ENCODE measurements at places on chromosomes 2 and 18. TPM values are rescaled to one million over a fixed set of nuclear protein-coding genes. Genes with fewer than 3 reads are reported as not detected.

PSMA8 gene
- total RNA-seq, result not detected

DNA sequence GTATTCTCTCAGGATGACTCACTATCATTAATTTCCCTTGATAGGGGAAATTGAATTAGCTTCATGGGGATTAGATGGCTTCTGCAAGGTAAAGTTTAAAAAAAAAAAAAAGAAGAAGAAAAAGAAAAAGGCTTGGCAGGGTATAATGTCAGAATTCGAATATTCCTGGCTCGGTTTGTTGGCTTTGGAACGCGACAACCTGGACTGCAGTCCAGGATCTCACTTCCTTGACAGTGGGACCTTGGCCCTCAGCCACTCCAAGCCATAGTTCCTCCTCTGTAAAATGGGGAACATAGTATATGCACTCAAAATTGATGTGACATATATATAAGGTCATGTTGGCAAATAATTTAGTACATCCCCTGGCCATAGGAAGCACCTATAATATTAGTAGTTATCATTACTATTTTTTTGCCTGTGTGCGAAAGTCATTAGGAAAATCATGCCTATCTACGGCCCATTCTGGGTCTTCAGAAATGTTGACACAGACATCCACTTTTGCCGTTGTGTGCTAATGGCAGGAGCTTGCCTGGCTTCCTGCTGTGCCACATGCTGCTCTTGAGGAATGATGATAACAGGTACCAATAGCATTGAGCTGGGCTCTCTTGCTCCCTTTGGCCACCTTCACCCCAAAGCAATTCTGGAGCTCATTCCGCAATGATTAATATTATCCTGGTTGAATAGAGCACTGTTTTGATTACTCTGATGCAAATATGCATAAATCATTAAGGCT, 97.9 kb downstream of the MTCL1 start:
- no peak for DNase-seq

DNA sequence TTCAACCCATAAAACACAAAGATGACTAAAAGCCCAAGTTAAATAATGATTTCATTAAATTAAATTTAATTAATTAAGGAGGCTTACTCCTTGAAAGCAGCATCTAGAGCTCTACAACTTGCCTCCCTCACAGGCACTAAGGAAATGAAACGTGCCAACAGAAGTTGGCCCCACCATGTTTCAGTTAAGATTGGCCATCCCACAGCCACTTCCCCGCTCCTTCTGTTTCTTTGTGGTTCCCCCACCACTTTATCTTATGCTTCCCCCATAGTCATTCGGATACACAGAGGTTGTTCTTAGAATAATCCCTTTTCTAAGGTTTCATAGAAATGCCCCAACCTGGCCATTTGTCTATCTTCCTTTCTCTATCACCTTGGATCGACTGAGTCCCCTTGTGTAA, 101.6 kb upstream of the RIOK3 start:
- DNase-seq, result no peak

GCFC2 gene
- total RNA-seq, result 24.7 TPM

COLEC11 gene
- 2.4 TPM for total RNA-seq

DNA sequence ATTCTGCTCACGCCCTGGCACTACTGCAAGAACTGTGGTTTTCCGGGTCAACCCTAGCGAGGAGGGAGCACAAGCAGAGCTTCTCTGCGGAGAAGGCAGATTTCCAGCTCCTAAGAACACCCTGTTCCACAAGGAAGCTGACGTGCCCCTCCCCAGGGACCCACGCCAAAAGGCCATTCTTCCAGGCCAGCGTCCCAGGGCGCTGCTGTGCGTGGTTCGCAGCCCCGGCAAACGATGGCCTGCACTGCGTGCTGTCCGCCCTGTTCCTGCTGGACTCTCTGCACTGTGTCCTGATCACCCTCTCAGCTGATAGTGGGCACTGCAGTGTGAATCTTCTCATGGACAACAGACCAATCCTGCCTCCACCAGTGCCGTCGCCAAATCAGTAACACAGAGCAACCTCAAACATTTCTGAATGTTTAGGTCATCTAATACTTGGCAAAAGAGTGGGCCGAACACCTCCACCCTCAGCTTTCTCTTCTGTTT, 49.1 kb downstream of the ADI1 start:
- DNase-seq, result peak; percentile 76

CNDP2 gene
- 171 TPM for total RNA-seq

PIGN gene
- 21.4 TPM for total RNA-seq

- peak; percentile 12 for DNase-seq
Observed at GRCh38 chr2:99602476-99602875, 112.7 kb upstream of the REV1 start.

GRCh38 chr2:216796115-216796840, 63.6 kb downstream of the TNP1 start:
- no peak for DNase-seq

DNA sequence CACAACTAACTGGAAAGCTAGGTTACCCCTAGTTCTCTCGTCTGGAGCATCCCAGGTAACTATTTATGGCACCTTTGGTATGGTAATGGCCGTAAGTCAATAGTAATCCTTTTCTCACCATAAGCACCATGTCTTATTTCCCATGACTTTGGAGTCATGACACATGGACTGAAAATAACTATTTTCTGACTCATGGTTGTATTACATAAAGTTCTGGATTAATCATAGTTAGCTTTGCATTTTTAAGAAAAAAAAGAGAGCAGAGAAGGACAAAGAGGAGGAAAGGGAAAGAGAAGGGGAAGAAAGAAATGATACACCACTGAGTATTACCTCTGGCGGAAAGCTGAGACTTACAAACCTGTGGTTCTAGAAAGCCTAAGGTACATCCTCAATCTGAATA, 99.3 kb downstream of the BIN1 start:
- no peak for DNase-seq

- no peak for DNase-seq
Observed at GRCh38 chr18:6509832-6510231, 95.1 kb upstream of the L3MBTL4 start.

GRCh38 chr2:233443511-233444183, 89.4 kb downstream of the DGKD start:
- DNase-seq, result peak; percentile 22

Measured in epithelial cell of proximal tubule (primary cell).